ENCODE measurements at places on chromosomes 12 and 14.

DNA sequence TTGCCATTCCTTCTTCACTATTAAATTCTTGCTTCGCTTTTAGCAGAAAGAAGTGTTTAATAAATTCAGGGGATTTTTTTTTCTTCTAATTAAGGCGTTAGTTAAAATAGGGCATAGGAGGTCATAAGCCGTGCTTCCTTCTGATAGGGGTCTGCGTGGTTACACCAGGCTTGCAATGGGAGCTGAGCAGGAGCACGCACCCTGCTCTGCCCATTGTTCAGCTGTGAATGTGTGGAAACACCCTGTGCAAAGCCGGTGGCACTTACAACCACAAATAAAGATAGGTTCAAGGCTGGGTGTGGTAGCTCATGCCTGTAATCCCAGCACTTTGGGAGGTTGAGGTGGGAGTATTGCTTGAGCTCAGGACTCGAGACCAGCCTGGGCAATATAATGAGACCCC lies 162.1 kb downstream of the PRKCH start:
- no peak for DNase-seq

DNA sequence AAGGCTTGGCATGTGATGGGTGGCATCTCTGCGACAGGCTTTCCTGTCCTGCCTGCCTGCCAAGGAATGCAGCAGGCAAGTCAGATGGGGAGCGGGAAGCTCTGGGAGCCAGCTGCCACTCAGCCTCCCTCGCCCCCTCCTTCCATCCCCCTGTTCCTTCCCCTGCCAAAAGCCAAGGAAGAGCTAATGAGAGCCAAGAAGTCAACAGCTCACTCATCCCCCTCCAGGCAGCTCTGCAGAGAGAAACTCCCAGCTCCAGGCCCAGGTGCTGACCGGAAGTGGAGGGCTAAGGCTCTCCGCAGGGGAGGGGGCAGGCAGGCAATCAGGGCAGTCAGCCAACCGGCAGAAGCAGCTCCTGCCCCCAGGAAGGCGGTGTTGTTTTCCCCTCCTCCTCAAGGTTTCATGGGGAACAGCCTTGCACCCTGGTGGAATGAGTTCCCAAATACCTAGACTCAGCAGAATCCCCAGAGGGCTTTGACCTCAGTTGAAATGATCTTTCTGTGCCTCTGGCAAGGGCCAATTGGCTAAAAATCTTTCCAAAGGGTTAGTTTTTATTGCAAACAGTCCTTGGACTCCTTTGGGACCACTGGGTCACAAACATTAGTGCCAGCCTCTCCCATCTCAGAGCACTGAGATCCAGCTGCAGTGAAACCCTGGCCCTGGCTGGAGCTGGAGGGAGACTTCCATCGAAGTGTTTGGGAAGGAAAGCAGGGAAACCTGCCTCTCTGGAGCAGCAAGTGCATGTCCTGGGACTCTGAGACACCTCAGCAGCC lies 349.1 kb downstream of the DPF3 start:
- DNase-seq: no peak

DNA sequence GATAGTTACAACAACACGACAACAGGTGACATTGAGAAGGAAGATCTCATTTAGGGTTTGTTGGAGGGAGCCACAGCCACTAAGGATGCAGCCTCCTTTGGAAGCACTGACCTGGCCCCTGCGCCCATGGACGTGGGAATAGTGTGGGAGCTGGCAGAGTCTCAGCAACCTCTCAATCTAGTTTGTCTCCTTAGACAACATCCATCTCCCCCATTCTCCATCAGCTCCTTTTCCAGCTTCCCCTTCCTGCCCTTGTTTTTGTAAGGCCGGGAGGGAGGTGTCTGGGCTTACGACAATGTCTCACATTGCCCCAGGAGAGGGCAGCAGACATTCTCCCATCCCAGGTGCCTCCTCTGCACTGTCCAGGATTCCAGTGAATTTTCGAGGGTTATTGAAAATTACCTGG lies 170.2 kb upstream of the PZP start:
- DNase-seq: no peak

- DNase-seq: no peak
Observed at GRCh38 chr12:120421701-120422100, 16.2 kb upstream of the COX6A1 start.

- no peak for DNase-seq
Observed at GRCh38 chr14:30610787-30611343, 11.3 kb upstream of the SCFD1 start.

- DNase-seq: no peak
Observed at GRCh38 chr12:105292705-105293104, 37.8 kb upstream of the C12orf75 start.

- no peak for DNase-seq
Observed at GRCh38 chr12:57296291-57296690, 45.3 kb upstream of the STAC3 start.

GRCh38 chr12:123602651-123603195 lies 824 bp downstream of the DDX55 start:
- no peak for DNase-seq

Data from LoVo (cell line).